ENCODE measurements at places on chromosomes 13 and 19. TPM values are rescaled to one million over a fixed set of nuclear protein-coding genes. Genes with fewer than 3 reads are reported as not detected.

The PTGIR gene
- 70.4 TPM for total RNA-seq

The ONECUT3 gene
- total RNA-seq = not detected

The CALR gene
- 649 TPM for total RNA-seq

The TNFSF13B gene
- total RNA-seq = 8.5 TPM

DNA sequence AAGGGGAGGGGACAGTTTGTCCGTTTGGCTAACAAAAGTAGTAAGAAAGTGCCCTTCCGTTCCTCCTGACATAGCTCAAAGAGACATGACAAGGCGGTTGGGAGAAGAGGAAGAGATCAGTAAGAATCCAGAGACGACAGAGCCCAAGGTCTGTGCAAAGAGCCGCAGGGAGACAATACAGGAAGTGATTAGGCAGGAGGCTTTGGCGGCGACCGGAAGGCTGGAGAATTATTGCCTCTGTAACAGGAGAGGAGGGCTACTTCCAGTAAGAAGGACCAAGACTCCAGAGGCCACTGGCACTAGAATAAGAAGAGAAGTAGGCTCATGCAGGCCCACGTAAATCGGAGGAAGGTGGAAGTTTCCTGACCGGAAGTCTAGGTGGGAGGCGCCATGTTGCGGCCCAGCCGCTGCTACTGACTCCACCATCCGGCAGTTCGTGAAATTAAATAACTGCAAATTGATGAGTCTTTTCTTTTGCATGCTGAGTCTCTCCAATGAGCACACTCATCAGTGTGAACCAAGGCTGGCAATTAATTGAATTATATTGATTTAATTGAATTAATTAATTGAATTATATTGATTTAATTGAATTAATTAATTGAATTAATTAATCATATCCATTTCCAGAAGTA, 9.9 kb downstream of the RFX2 start:
- DNase-seq = no peak

DNA sequence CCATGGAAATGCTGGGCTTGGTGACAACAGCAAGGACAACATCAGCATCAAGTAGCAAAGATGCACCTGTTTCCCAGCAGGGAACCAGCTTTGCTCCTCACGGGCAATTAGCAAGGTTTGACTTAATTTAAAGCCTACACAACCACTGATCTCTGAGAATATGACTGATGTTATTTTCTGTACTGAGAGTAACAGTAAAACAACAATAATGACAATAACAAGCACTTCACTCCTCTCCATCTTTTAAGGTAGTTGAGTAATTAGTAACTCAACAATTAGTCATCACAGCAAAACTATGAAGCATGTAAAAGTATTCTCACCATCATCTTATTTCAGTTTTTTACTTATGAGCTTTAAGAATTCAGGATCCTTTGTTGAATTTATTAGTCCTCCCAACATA, 37.3 kb downstream of the ENOX1 start:
- no peak for DNase-seq

DNA sequence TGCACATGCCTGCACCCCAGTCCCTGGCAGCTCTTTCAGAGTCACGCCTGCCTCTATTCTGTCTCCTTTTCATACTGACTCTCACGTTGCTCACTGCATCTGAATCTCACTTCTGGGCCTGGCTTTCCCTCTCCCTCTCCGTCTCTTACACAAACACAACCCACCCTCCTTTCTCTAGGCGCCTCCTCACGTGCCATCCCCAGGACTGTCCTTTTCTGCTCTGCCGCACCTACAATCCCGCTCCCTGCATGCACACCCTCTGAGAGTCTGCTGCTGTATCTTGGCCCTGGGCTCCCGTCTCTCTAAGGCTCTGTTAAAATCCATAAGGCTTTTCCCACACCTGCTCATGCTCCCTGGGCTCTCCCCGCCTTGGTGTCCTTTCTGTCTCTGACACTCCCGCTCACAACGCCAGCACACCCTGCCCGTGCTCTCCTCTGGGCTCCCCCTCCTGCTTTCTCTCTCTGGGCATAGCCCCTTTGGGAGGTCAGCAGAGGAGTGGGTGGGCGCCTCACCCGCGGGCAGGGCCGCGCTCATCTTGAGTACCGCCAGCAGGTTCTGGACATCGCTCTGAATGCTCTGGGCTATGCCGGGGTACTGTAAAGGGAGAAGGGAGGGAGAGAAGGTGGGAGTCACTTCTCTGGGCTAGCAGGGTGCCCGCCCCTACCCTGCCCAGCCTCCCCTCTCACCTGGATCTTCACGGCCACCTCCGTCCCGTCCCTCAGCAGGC, 12.7 kb upstream of the NUMBL start:
- DNase-seq = no peak

GRCh38 chr19:48750771-48751504, 1.5 kb downstream of the FUT1 start:
- DNase-seq = no peak

GRCh38 chr13:110758195-110758805, 44.8 kb downstream of the ING1 start:
- DNase-seq = no peak

- no peak for DNase-seq
Measured at GRCh38 chr13:30841154-30841553, 64.9 kb upstream of the MEDAG start.

DNA sequence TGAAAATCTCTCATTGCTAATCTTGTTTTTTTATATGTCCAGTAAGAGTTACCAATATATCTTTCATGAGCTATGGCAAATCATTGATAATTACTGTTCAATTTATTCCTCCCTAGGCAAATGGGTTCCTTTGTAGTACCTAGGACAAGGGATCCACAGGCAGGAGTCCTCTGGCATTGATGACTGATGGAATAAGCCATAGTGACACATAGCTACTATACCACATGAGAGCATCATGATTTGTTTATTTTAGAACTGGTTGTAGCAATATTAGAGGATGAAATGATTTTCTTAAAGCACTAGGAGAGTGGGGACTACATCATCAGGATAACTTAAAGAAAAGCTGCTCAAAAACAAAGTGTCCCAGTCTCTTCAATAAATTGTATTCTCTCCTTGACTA, 21.7 kb upstream of the MAB21L1 start:
- no peak for DNase-seq

GRCh38 chr13:111940892-111941291, 126.1 kb upstream of the SOX1 start:
- DNase-seq = no peak
